ENCODE measurements at places on chromosomes 6 and 20. TPM values are rescaled to one million over a fixed set of nuclear protein-coding genes. Genes with fewer than 3 reads are reported as not detected.

Gene BMP6
- total RNA-seq = 1.7 TPM

Gene AGPAT4
- 6.7 TPM for total RNA-seq

DNA sequence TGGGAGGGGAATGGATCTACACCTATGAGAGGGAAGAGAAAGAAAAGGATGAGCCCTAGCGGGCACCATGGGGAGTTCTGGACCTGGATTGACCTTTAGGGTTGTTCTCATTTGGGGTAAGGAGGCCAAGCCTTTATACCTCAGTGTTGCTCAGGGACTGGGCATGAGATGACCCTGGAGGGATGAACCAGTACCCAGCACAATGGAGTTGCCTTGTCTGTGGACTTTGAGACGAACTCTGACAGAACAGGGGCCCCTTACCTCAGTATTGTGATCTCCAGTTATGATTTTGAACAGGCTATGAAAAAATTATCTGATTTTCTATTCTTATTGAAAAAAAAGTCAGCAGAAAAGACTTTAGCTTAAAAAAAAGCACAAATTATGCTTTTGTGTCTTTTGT is 88.6 kb downstream of the FOXA2 start:
- H3K36me3 ChIP-seq = no peaks in the 10 kb centered on the region
- H3K4me1 ChIP-seq = 0 out of 2 replicates have a peak, but pooled peaks cover 7% of the 10 kb centered on the region
- no peak overlapping the region for H3K4me3 ChIP-seq
- no peaks in the 10 kb centered on the region for H3K27me3 ChIP-seq

DNA sequence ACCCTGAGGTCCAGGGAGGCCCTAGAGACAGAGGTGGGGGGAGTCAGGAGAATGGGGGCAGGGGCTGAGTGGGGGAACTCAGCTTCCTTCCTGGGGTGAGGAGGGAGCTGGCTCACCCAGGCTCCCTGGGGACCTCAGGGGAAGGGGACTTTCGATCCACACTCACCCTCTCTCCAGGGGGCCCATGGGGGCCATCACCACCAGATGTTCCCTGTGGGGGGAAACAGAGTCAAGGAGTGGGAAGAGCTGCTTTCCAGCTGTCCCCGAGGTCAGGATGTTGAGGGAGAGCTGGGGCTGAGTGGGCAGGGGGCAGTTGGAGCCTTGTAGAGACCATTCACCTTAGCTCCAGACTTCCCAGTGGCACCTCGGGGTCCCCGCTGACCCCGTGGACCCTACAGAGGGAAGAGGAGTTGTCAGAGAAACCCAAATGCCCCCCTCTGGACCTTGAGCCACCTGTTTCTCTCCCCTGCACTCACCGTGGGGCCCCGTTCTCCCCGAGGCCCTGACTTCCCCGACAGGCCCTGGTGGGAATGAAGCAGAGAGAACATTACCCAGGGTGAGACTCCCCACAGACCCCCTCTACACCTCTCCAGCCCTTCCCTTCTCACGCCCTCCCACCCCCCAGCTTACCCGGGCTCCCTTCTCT is 18.6 kb downstream of the COL11A2 start:
- H3K4me3 ChIP-seq = no peak overlapping the region
- DNase-seq = no peak
- no peaks in the 10 kb centered on the region for H3K36me3 ChIP-seq
- H3K27me3 ChIP-seq = no peaks in the 10 kb centered on the region
- H3K27ac ChIP-seq = no peak overlapping the region

DNA sequence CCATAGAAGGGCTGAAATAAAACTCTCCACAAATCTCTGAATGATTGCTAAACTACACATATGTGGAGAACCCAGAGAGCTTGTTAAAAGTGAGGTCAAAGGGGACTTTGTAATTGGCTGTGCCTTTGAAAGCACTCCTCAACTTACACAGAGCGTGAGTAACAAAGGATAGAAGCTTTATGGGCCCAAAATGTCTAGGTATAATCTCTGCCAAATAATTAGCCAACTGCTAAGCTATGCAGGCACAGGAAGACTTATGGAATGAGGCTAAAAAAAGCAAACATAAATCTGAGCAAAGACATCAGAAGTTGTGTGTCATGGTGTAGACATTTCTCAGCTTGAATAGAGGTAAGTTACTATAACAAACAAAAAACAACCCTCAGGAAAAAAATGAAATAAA is 23.3 kb upstream of the UST start:
- H3K27ac ChIP-seq = peak overlapping the region; percentile 61
- DNase-seq = peak; percentile 57
- H3K27me3 ChIP-seq = no peaks in the 10 kb centered on the region

- H3K27me3 ChIP-seq = no peaks in the 10 kb centered on the region
- DNase-seq = no peak
- H3K27ac ChIP-seq = no peak overlapping the region
- H3K4me1 ChIP-seq = no peaks in the 10 kb centered on the region
Measured at GRCh38 chr6:39389484-39389767, 66.9 kb upstream of the KCNK16 start.

Gene PRICKLE4
- not detected for total RNA-seq

- no peak for DNase-seq
- no peaks in the 10 kb centered on the region for H3K27me3 ChIP-seq
- H3K27ac ChIP-seq = no peak overlapping the region
- H3K36me3 ChIP-seq = no peaks in the 10 kb centered on the region
- H3K4me3 ChIP-seq = no peak overlapping the region
Measured at GRCh38 chr6:45990162-45990561, 25.5 kb downstream of the CLIC5 start.

All from SJSA1 (cell line).